ENCODE measurements at places on chromosomes 12 and 14.

- DNase-seq, result peak; percentile 79
These were observed 159.8 kb upstream of the DAAM1 start for GRCh38 chr14:59028476-59029202.

- peak; percentile 13 for DNase-seq
These were observed 38.0 kb downstream of the CHGA start for GRCh38 chr14:92960706-92961566.

- no peak for DNase-seq
These were observed 2.7 kb downstream of the MYO1A start for GRCh38 chr12:57046947-57047890.

- DNase-seq, result no peak
These were observed 389.2 kb downstream of the RAD51B start for GRCh38 chr14:68208626-68209317.

All from ACHN (cell line).